Hindlimb muscle (tissue), 1 donor: ENCODE measurements at places on chromosomes 3 and 15.

GRCh38 chr15:90030376-90030775 is 29.3 kb downstream of the ZNF710 start:
- DNase-seq = no peak

DNA sequence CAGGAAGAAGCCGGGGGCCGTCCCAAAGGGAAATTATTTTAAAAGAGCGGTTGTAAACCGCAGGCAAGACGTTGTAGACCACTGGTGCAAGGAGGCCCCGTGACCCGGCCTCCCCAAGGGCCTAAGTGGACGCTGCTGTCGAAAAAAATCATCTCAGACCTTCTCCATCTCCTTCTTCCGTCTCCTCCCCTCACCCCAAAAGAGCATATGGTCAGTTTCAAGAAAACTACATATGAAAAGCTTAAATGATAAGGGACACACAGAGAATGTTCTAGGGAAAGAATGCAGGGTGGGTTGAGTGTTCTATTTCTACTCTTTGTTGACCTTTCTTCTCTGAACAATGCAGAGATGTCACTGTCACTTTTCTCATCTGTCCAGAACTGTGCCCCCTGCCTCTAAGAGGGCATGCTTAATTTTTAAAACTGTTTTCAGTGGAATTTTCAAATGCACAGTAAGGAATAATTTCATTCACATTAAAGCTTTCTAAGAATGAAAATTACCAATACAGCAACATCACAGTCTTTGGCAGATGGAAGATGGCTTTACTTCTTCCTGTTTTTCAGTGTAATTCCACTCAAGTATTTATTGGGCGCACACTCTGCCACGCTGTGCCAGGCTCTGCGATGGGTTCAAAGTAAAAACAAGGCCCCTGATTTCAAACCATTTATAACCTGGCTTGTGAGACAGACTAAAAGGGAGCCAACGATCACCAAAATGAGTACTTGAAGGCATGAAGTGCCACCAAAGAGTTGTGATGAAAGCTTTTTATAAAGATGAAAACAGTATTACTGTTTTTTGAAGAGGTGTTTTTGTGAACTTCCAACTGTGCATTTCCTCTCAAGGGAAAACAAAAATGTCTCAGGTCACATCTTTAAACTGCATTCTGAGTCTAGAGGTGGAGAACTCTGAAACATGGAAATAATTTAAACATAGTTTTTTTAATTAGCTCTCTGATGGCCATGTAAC is 891 bp upstream of the TOP2B start:
- no peak for DNase-seq

DNA sequence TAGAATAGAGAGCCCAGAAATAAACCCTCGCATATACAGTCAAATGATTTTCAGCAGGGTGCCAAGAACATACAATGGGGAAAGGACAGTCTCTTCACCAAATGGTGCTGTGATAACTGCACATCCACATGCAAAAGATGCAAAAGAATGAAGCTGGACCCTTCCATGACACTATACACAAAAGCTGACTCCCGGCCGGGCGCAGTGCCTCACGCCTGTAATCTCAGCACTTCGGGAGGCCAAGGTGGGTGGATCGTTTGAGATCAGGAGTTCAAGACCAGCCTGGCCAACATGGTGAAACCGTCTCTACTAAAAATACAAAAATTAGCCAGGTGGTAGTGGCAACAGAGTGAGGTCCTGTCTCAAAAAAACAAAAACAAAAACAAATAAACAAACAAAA is 43.2 kb upstream of the IQSEC1 start:
- no peak for DNase-seq

DNA sequence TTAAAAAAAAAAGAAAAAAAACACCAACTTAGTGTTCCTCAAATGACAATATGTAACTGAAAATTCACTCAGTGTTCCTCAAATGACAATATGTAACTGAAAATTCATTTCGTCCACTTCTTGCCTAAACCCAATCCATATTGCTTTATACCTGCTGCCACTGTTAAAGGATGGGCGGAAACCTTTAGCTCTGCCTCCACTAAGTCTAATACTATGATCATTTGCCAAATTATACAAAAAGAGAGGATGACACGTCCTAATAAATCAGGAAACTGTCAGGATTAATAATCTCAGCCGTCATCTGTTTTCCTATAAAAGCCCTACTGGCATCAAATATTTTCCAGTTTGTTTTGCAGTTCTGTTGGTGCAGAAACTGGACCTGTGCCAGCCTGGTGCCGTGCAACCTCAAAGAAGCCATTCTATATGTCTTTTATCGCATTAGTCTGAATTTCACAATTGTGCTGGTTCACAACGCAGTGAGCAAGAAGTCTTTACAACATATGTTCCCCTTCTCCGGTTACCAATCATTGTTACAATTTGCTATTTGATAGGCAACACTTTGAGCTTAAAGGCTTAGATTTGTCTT is 160.4 kb upstream of the KCNH8 start:
- no peak for DNase-seq

- no peak for DNase-seq
These were observed 119.6 kb upstream of the SMAD3 start for GRCh38 chr15:66945842-66946241.

GRCh38 chr3:181076558-181076957 is 87.0 kb upstream of the DNAJC19 start:
- DNase-seq = no peak

DNA sequence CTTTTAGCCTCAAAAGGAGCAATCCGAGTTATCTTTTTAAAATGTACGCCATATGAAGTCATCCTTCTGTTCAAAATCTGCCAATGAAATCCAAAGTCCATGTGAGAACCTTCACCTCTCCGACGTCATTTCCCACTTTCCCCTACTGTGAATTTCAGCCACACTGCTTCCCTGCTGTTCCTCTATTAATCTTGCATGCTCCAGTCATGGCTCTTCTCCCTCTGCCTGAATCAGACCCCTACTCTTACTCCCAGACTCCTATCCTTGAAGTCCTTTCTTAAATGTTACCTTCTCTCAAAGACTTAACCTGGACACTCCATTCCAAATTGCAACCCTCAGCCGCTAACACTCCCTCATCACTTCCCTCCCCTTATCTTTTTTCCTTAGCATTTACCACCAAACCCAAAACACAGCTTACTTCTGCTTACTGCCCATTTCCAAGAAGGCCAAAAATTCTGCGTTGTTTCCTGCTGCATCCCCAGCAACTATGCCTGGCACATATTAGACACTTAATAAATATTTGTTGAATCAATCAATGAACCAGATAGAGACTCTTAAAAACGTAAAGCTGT is 1.2 kb downstream of the NKIRAS1 start:
- DNase-seq = no peak

GRCh38 chr3:53996141-53996874 is 104.6 kb upstream of the SELENOK start:
- no peak for DNase-seq

DNA sequence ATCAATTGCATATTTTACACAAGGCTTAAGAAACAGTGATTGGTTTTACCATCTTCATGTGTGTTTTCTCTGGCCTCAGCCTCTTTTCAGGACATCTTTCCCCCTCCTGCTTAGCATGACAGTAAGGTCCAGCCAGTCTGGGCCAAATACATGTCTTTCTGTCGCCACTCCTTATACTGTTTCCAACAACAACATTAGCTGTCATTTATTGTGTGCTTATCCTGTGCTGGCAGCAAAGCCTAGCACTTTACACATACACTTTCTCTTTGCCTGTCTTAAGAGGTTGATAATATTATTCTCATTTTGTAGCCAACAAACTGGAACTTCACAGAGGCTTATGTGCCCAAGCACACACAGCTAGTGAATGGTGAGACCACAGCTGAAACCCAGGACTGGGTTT is 37.8 kb downstream of the B3GALNT1 start:
- DNase-seq = no peak

DNA sequence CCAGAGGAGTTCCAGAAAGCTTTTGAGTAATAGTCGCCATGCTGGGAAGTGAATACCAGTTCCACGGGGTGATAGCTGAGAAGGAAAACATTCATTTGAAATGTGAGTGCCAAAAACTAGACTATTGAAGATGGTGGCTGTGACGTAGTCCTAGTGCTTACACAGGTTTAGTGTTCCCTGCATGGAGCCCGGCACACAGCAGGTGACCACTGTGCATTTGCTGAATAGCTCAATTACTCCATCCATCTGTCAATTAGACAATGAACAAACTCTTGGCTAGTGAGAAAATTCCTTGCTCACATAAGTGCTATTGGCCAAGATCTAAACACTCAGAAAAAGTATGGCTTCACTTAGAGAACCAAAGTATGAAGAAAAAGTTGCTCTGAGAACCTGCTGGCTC is 448.1 kb upstream of the WNT5A start:
- no peak for DNase-seq

- DNase-seq = no peak
These were observed 1.5 kb downstream of the ACAD11 start for GRCh38 chr3:132657869-132658747.

GRCh38 chr3:133821767-133822638 is 16.4 kb downstream of the SRPRB start:
- DNase-seq = no peak

DNA sequence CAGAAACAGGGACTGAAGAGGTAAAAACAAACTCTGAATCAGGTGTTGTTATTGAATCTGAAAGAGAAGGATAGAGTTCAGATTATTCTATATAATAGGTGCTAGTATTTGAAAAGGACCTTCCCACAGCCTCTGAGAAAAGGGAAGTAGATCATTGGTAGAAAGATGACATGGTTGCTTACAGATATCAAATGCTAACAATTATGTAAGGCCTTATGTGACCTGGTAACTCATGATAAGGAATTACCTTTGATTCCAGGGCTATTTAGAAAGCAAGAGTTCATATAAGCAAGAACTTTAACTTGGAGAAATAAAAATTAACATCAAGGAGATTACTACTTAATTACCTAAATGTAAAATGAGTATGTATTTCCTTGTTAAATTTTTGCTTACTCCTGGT is 7.6 kb downstream of the SLC27A2 start:
- no peak for DNase-seq

DNA sequence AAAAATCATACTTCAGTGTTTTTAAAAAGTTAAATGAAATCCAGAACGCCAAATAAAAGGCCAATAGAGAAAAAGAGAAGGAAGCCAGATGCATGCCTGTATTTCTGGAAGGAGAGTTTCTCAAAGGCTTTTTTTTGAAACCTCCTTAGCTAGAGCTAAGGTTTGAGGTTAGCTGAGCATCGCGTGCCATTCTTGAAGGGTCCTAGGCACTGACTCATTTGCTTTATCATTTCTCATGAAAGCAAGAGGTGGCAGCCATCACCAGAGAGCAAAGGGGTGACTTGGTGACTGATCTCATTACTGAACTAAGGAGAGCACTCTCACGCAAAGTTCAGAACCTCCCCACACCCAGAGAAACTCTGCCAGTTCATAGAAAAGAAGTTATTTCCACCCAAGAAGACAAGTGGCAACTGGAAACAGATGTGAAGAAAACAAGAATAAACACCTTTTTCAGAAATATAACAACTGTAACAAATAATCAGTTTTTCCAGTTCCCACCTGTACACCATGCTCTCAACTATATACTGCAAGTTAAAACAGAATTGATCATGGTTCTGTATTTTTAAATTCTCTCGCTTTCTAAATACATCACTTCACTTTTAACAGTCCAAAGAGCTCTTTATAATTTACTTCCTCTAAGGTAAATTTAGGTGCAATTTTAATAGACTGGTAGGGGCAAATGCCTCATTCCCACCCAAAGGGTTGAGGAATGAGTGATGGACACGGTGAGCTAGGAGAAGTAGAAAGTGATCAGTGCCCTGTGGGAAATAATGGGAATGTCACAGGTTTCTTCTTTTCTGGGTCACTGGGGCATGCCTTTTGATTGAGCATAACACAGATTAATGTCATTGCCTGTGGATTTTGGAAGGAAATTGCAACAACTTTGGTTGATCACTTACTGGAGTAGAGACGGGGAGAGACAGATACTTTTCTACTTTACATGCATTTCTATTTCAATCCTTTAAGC is 24.7 kb downstream of the GPR15 start:
- DNase-seq = no peak

DNA sequence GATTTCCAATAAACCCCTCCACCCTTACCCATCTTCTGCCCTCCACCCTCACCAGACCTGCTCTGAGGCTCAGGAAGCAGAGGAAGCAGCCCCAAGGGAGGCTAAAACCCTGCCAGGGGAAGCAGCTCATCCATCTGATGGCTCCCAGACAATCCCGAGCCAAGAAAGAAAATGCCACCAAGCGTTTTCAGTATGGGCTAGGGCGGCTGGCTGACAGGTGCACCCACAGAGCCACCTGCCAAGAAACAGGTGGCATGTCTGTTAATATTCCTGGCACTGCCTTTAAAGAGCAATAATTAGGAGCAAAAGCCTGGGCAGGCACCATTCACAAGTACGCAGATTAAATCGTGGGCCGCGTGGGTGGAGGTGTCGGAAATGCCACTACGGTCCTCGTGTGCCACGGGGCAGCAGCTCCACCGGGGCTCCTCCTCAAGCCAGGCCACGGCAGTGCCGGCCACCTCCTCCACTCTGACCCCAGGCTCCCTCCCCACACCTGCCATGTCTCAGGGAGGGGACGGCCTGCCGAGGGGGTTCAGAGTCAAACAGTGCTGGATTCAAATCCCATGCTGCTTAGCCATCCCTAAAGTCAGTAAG is 23.9 kb upstream of the GRIP2 start:
- DNase-seq = no peak

GRCh38 chr15:77225088-77225487 is 154.2 kb upstream of the TSPAN3 start:
- DNase-seq = no peak

DNA sequence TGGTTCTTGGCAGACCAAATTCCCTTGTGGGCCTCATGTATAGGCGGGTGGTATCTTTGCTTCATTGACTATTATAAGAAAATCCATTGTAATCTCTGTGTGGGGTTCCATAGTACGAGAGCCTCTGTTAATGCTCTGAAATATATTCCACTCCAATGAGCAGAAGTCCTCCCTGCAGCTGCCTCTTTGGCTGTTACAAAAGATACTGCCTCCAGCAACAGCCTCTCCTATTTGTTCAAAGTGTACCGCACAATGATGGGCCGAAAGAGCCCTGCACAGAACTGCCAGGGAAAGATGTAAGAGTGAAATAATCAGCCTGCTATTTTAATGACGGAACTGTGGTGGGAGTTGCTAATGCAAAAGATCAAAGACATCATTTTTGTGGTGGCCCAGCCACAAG is 48.9 kb downstream of the GRK7 start:
- DNase-seq = peak; percentile 15

DNA sequence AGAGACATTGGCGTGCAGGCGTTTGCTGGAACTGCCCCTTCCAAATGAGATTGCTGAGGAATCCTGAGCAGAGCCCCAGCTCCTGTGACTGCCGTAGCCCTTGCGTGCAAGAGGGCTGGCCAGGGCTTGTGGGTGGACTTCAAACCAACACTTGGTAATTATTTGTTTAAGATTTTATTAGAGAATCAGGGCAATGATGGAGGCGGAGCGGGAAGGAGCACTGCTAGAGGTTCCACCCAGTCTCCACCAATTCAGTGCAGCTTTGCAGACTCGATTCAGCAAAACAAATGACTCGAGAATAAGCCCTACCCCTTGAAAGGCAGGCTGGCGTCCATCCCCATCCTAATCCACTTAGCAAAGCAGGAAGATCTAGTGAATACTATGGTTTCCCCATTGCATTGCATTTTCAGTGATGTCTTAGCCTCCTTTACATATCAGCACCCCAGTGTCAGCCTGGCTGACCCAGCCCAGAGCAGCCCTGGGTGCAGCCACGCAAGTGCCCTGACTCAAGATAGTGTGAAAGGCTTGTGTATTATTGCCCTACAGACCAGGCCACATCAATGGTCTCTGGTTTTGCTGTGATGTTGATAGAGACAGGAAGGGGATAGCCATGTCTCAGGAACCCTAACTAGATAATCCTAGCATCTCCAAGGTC is 26.0 kb downstream of the GLDN start:
- no peak for DNase-seq
